ENCODE measurements at places on chromosomes 11 and 22.

- no peak for DNase-seq
Observed at GRCh38 chr11:85759915-85760314, 51.0 kb downstream of the SYTL2 start.

- DNase-seq = no peak
Observed at GRCh38 chr11:30821438-30821965, 235.3 kb upstream of the MPPED2 start.

DNA sequence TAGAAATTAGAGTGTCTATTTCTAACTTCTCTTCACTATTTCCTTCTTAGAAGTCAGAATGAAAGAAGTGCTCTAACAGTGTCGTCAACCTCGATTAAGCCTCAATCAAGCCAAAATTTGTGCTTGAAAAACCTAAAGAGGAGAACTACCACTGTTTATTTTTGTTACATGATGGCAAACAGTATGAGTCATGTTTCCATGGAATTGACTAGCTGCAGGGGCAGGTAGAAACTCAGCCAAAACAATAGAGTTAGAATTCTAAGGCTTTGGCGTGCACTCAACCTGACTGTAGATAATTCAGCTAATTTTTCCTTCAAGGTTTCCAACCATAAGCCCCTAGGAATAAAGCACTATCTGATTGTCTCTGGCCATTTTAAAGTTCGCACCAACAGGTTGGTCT, 415.9 kb downstream of the ETS1 start:
- DNase-seq = no peak

DNA sequence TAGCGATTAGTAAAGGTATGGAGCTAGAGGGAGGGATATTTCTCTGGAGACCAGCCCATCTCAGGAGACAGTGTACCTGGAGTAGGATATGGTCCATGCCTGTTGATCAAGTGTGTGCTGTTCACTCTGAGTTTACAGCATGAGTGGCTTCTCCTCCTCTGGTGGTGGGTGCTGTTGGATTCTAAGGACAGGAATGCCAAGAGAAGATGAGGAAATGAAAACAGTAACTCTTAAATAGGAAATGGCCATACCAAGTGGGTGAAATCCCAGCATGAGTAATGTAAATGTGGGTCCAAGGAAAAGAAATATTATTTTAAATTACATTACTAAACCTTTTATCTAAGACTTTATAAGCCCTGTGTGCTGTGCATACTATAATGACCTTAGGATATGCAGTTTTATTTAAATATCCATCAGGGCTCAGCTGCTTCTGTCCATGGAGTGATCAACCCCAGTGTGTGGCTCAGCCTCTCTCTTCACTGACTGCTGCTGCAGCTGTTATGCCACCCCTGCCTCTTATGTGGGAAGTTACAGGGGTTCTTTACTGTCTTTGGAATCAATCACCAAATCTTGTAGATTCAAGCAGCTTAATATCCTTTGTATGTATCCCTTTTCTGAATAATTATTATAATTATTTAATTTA, 54.3 kb downstream of the FAT3 start:
- DNase-seq = no peak

- DNase-seq = no peak
Observed at GRCh38 chr11:107704451-107704850, 7.4 kb downstream of the SLN start.

DNA sequence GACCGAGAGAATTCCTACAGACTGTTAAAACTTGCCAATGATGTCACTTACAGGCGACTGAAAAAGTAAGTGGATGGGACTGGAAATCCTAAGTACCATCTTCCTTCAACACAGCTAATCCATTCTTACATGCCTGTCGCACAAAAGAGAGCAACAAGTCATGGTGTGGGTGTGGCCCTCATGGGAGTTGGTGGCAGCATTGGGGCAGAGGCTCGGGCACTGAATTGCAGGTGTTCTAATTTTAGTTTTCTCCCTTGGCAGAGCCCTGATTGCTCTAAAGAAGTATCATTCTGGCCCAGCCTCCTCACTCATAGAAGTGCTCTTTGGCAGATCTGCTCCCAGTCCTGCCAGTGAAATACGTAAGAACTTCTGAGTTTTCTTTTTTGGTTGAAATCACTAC, 4.6 kb downstream of the IGHMBP2 start:
- no peak for DNase-seq

DNA sequence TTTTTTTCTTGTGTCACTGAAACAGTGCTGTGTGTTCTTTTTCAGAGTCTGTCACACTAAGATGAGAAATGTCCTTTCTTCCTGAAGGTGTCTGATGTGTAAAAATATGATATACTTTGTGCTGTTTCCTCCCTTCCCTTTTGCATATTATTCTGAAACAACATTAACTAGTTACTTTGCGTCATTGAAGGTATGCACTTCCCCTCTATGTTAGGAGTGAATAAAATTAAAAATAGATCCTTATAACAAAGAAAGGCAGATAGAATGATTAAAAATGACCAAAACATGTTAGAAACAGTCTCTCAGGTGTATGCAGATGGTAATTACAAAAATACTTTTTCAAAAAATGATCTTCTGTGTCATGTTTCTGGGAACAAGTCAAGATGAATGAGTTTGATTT, 1.6 kb upstream of the RAB30 start:
- no peak for DNase-seq

- no peak for DNase-seq
Observed at GRCh38 chr11:83571302-83571701, 285.1 kb upstream of the CCDC90B start.

GRCh38 chr22:39177456-39177775, 24.9 kb upstream of the CBX7 start:
- no peak for DNase-seq

DNA sequence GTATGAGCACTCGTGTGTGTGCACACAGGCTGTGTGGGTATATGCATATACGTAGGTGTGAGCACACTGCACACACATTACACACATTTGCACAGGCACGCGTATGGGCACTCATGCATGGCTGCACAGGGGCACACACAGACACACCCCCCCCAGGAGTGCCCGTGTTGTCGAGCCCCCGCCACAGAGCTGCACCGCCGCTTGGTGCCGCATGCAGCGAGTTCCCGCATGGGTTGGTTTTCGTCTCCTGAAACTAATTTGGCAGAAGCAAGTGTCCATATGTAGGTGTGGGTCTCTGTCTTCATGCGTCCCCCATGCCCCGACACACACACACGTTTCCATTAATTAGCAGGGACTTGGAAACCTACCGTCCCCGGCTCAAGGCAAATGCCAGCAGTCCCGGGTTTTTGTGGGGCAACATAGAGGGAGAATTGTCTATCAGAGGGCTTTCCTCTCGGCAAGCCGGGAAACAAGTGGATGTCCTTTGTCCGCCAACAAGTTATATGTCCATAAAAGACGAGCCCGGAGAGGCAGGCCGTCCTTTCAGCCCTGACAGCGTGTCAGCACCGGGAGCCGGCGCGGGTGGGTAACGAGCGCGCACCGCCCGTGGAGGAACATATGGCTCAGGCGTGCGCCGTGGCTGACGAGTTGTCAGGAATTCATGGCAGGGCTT, 1291.7 kb downstream of the BRD1 start:
- no peak for DNase-seq
